GOT3 (cell line): ENCODE measurements at places on chromosomes 12 and 14.

DNA sequence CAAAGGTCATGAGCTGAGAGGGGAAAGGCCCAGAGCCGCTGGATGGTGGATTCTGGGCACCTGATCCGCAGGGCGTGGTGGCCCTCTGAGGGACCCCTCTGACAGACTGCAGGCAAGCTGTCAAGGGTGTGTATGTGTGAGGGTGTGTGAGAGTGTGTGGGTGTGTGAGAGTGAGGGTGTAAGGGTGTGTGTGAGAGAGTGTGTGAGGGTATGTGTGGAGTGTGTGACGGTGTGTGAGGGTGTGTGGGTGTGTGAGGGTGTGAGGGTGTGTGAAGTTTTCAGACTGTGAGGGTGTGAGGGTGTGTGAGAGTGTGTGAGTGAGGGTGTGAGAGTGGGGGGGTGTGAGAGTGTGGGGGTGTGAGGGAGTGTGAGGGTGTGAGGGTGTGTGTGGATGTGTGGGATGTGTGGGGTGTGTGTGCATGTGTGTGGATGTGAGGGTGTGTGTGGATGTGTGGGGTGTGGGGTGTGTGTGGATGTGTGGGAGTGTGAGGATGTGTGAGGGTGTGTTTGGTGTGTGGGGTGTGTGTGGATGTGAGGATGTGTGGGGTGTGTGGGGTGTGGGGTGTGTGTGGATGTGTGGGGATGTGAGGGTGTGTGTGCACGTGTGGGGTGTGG is 156.7 kb downstream of the TMEM121 start:
- no peak for DNase-seq

- DNase-seq: no peak
Measured at GRCh38 chr12:132302466-132303358, 26.7 kb downstream of the GALNT9 start.

- no peak for DNase-seq
Measured at GRCh38 chr12:12976366-12976765, 23.7 kb downstream of the HEBP1 start.

DNA sequence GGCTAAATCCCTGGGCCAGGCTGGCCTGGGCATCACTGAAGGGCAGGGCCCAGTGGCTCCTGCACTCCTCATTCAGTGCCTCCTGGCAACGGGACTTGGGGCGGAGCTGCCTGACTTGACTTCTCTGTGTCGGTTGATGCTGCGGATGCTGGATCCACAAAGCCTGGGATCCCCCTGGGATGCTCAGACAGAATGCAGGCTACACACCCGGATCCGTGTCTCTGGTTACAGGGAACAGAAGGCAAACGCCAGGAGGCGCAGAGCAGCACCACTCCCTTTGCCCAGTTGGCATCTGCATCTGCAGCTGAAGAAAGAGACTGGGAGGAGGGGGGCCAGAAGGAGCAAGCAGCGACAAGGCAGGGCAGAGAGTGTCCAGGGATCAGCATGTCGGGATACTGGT is 154.5 kb upstream of the FKBP4 start:
- DNase-seq: peak; percentile 61

- no peak for DNase-seq
Measured at GRCh38 chr14:51370758-51371386, 130.8 kb downstream of the TMX1 start.
